ENCODE measurements at places on chromosomes 7 and 10.

DNA sequence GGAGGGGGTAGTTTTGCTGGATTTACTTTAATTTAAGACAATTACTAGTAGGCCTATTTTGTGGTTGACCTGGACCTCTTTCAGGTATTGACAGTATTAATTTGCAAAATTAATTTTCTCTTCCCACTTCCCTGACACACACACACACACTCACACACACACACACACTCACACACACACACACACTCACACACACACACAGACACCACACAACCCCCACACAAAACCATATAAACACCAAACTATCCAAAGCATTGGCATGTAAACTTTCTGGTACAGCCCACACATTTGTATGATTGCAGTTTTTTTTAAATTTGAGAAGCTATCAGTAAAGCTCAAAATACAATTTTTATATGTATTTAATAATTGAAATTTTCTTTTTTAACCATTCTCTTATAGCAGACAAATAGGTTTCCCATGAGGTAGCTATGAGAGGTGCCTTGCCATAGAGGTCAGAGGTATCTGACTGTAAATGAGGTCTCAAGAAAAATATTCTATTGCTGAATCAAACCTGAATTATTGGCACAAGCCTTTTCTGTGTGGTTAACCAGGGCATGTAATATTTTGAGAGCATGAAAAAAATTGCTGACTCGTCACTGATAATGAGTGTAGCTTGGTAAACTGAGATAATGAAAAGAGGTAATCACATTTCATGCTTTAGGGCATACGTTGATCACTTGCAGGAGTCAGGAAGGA, 306.5 kb downstream of the GATA3 start:
- no peak for DNase-seq

- DNase-seq = no peak
These were observed 13.2 kb downstream of the SHOC2 start for GRCh38 chr10:110932505-110933180.

DNA sequence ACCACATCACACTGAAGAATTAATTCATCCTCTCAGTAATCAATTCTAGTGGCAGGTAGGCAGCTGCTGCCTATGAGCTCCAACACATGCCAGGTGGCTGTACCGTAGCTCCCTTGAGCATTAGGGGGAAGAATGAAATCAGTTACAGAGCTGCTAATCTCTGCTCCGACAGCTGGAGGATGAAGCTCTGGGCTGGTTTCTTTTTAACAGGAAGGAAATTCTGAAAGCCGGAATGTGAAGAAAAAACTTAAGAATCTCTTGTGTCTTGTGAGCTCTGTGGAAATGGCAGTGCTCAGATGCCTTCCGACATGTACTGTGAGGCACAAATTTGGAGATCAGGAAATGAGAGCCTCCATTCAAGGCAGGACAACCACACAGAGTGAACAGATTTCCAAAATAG, 2.8 kb upstream of the AHCYL2 start:
- DNase-seq = no peak

DNA sequence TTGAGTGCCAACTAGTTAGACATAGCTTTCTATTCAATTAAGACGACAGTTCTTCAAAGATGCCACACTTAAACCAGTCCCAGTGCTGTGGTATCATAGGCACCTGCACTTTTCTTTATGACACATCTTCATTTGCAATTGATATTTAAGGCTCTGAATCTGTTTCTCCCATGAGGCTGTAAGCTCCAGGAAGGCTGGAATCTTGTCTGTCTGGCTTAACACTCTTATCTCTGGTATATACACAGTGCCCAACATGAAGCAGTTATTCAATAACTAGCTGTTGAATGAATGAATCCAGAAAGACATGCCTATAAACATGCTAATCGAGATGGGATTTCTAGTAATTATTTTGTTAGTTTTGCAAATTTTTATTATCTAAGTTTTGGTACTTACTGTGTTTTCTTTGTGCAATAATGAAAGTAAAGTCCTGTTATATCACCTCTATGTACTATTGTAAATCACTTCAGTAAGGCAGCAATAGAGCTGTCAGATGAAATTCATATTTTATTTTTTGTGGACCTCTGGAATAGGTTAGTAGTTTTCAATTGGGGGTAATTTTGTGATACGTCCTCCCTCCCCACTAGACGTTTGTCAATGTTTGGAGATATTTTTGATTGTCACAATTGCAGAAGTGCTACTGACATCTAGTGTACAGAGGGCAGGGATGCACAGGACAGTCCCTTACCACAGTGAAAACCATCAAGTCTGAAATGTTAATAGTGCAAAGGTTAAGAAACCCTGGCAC, 51.3 kb upstream of the STEAP4 start:
- DNase-seq = no peak

- no peak for DNase-seq
These were observed 152.5 kb upstream of the PHF14 start for GRCh38 chr7:10821156-10821555.

DNA sequence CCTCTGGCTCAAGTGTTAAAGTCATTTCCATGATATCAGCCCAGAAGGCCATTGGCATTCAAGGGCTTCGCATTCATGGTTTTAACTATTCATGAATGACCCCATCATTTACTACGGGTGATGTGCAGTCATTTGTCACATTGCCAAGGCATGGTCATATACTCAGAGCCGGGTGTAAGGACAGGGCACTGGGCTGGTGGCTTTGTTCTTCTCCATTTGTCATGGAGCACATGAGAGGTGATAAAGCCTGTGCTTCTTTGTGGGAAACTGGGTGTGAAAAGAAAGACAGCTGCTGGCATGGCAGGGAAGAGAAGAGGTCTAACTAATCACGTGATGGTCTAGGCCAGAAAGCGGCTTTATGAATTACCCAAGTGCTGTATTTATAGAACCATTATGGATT, 132.2 kb upstream of the PLXNA4 start:
- no peak for DNase-seq

GRCh38 chr10:119807960-119808697, 64.5 kb downstream of the MCMBP start:
- DNase-seq = no peak

- no peak for DNase-seq
These were observed 12.2 kb downstream of the MRLN start for GRCh38 chr10:59741048-59741447.

GRCh38 chr7:57218196-57218716, 86.0 kb upstream of the ZNF479 start:
- no peak for DNase-seq

DNA sequence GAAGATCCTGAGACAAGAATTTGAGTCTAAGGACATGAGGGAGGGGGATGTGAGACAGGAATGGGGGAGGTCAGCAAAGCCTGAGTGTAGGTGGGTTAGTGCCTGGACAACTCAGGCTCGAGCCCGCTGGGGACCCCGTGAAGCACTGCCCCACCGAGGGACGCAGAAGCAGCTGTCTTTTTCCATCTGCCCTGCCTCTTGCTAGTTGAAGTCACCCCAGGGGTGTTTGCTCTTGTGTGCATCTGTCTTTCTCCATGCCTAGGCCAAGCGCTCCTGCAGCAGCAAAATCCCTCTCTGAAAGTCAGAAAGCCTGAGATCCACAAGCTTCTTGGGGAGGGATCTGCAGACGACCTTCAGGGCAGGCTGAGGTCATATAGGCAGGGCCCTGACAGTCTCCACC, 79.0 kb upstream of the CELF2 start:
- no peak for DNase-seq

DNA sequence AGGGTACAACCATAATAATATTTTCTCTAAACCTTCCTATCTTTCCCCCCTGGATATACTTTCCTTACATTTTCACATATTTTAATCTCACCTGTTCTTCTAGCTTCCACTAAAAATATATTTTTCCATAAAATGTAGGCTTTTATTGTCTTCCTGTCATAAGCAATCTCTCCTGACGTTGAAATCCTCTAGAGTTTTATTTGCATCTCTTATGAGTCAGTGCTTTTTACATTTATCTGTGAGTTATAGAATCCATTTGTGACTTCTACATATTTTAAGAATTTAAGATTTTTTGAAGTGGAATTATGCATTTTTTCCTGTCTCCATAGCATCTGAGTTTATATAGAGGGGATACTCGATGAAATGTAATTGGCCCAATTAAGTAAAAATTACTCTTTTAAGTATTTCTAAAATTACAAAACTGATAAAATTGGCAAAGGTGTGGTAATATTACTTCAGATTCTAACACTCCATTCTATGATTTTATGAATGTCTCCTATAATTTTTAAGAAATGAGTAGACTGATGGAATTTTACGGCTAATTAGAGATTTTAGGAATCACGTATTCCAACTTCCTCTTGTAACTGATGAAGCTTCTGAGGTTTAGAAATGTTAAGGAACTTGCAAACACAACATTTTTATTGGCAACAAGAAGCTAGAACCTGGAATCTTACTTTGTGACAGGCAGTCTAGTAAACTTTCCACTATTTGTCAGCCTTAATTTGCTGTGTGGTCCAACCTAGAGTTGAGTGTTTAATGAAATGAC, 422.9 kb upstream of the SEMA3A start:
- no peak for DNase-seq

GRCh38 chr10:125611756-125612155, 71.2 kb downstream of the TEX36 start:
- DNase-seq = no peak

- DNase-seq = no peak
These were observed 579 bp downstream of the IDI1 start for GRCh38 chr10:1048349-1048731.

DNA sequence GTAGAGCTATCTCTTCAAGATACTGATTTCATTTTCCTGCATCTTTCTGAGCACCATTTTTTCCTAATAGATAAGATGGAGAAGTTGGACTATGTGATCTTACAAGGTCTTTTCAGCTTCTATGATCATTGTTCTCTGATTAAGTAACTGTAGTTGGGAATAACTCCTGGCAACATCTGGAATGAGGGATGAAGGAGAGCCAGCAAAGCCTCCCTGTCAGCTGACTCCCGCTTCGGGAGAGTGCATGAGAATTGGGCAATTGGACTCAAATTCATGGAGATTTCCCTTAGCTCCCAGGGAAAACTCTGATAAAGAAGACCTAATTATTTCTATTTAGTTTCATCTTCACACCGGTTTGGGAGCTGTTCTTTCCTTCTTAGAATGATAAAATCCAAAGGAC, 146.1 kb downstream of the CCDC71L start:
- no peak for DNase-seq

DNA sequence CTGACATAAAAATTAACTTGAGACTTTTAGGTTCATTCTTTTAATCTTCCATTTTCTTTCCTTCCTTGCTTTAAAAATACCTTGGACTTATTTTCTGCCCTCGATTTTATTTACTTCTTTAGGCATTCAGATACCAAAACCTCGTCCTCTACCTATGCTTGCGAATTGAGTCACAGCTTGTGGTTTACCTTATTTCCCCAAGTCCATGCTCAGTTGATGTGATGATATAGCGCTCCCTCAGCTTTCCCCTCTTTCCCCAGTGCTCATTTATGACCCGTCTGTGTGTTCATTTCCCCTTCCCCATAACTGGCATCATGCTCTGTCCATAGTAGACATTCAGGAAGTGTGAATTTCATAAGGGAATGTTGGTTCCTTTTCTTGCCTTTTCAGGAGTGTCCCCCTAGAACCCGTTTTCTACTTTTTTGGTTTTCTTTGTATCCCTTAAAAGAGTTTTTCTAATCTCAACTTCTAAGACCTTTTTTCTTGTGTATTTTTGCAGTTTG, 19.1 kb upstream of the PRKRIP1 start:
- no peak for DNase-seq

- peak; percentile 8 for DNase-seq
These were observed 150.9 kb upstream of the COBL start for GRCh38 chr7:51467384-51468017.

DNA sequence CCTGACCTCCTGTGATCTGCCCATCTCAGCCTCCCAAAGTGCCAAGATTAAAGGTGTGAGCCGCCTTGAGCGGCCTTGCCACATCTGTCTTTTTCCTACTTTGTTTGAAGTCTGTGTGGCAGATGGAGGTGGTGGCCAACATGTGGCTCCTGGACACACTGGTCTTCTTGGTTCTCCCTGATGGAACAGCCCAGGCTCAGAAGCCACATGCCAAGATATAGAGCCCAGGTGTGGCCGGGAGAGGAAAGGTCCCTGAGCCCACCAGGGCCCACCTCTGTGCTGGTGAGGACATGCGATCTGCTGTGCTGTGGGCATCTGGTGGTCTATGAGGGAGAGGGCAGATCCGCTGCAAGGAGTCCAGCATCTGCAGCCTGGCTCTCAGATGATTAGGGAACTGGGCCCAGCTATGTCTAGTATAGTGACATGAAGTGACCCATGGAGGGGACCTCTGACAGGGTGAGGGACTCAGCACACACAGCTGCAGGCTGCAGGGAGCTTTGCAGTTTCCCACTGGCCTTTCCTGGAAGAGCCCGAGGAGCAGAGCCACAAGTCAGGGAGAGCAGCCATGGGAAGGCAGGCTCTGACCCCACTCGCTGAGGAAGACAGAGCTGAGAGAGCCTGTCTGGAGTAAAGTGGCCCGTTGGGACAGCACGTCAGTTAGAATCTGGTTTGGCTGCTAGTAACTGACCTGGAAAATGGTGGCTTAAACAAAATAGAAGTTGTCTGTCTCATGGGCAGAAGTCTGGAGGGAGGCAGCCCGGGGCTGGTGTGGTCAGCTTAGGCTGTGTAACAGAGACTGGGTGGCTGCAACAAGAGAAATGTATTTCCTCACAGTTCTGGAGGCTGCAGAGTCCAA, 25.9 kb downstream of the ADCY1 start:
- no peak for DNase-seq

- no peak for DNase-seq
These were observed 19.0 kb downstream of the SUN3 start for GRCh38 chr7:48009954-48010353.

DNA sequence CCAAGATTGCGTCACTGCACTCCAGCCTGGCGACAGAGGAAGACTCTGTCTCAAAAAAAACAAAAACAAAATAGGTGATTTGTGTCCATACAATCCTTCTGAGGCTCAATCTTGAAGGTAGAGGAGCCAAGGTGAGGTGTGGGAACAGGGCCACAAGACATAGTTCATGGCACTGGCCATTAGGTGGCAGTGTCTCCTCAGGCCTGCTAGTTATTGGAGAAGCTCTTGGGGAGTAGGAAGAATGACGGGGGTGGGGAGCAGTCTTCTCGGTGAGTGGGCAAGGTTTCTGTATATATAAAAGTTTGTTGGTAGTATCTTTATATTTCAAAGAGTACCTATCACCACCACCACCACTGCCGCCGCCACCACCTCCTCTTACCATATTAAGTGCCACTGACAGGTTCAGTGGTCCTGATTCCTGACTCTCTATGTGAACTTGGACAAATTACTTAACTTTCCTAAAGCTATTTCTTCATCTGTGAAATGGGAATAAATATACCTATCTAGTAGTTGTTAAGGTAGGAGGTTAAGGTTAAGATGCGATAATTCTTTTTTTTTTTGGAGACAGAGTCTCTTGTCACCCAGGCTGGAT, 24.0 kb downstream of the CCSER2 start:
- DNase-seq = peak; percentile 53

DNA sequence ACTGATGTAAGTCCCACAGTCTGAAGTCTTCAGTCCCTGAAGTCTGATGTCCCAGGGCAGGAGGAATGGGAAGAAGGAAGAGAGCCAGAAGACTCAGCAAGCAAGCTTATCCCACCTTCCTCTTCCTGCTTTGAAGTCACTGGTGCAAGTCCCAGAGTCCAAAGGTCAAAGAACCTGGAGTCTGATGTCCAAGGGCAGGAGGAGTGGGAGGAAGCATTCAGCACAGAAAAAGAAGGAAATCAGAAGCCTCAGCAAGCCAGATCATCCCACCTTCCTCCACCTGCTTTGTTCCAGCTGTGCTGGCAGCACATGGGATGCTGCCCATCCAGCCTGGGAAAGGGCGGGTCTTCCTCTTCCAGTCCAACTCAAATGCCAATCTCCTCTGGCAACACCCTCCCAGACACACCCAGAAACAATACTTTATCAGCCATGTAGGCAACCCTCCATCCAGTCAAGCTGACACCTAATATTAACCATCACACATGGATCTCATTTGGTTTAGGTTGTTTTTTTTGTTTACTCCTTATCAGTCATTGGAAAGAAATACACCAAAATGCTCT, 50.9 kb downstream of the ADAM12 start:
- DNase-seq = no peak

Data from activated CD8-positive, alpha-beta memory T cell treated with anti-CD3 and anti-CD28 coated beads for 1 hour (primary cell).